ENCODE measurements at places on chromosomes 5 and 9.

DNA sequence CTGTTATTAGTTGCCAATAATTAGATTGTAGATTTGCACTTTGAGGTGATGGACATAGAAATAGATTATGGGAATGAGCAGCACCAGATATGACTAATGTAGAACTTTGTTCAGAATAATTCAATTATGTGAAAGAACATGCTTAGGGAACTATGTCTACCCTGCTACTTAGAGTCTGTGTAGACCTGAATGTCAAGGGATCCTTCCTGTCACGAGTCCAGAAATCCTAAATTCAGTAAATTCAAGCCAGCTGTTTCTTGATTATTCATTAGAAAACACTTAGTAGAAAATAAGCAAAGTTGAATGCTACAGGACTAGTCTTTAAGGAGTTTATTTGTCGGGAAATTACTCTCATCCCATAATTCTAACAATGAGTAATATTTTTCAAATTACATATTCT lies 887.3 kb upstream of the SEMA6A start:
- DNase-seq, result no peak

DNA sequence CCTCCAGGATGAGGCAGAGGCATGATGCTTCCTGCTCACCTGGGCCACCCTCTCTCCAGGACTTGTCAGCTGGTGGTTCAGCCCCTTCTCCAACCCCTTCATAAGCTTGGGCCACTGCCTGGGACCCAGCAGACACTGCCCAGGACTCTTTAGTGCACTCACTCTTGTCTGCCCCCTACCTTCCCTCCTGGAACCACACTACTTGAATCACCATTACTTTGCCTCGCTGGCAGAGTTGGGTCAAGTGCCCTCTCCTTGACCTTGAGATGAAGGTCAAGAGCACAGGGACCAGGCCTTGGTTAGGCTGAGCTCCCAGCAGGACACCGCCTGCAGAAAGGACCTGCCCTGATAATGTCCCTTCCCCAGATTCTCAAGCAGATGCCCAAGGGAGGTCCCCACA lies 8.5 kb upstream of the ENDOG start:
- no peak for DNase-seq

GRCh38 chr9:23551311-23551721 lies 274.7 kb downstream of the ELAVL2 start:
- no peak for DNase-seq

- no peak for DNase-seq
Observed at GRCh38 chr5:81631124-81631523, 119.8 kb downstream of the SSBP2 start.

DNA sequence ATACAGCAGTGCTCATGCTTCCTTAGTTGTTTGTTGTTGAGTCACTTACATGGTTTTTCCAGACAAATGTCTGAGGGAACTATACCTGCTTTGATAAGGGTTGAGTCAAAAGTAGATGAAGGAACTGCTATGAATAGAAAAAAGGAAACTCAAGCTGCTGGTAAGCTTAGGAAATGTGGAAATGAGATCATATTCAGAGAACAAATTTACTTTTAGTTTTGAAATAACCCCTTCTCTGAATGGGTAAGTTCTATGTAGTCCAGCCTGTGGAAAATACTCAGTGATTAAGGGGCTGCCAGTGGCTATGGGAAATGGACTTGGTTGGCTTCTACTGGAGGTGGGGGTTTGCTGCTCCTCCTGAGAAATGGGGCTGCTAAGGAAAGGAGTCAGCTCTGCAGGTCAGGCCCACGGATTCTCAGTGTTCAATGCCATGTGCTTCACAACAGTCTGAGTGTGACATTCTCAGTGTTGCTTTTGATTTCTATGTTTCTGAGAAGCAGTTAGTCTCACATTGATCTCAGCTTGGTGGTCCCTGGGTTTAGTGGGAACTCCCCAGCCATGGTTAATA lies 47.7 kb upstream of the GLRX start:
- DNase-seq, result peak; percentile 55

DNA sequence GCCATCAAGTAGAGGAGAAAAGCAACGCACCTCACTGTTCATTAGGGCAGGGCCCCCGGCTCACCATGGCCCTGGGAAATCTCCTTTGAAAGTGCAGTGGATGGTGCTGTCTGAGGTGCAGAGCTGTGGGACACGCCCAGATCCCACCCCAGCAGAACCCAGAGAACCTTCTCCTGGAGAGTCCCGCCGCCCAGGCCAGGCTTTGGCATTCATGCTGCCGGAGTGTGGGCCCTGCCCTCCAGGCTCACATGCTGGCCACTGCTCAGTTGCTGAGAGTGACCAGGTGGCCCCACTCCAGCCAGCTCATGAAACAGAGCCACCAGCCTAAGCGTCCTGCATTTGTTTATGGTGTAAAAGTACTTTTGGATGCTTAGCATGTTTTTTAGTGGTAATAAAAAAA lies 23.8 kb upstream of the LRRC14B start:
- no peak for DNase-seq

GRCh38 chr5:159903131-159903530 lies 13.2 kb upstream of the ADRA1B start:
- DNase-seq, result no peak

DNA sequence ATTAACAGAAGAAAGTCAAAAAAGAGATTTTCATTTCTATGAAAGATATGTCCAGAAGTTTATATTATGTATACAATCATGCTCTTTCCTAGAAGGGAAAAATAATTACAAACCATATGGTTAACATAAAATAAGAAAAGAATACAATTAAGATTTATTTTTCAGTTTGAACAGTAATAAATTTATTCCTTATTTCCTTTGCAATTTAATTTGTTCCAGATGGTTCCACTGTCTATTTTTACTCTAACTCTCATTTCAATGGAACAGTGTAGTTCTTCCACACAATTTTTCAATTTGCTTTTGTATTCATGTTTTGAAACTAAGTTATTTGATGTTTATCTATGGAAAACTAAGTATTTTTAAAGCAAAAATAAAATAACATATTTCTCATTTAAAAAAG lies 1026.3 kb downstream of the TAF11L14 start:
- no peak for DNase-seq

- DNase-seq, result no peak
Observed at GRCh38 chr5:95881833-95882232, 59.3 kb upstream of the GLRX start.

DNA sequence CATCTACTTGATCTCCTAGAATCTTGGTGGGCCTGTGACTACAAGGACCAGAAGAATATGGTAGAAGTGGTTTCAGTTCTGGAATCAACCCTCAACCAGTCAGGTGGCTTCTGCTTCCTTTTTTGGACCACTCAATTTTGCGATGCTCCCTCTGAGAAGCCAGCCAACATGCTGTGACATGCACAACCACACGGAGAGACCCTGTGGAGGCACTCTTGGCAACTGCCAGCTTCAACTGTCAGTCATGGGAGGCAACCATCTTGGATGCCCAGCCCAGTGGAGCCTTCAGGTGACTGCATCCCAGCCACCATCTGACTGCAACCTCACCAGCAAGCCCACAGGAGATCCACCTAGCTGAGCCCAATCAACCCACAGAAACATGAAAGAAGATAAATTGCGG lies 137.3 kb downstream of the FAM114A2 start:
- DNase-seq, result no peak

DNA sequence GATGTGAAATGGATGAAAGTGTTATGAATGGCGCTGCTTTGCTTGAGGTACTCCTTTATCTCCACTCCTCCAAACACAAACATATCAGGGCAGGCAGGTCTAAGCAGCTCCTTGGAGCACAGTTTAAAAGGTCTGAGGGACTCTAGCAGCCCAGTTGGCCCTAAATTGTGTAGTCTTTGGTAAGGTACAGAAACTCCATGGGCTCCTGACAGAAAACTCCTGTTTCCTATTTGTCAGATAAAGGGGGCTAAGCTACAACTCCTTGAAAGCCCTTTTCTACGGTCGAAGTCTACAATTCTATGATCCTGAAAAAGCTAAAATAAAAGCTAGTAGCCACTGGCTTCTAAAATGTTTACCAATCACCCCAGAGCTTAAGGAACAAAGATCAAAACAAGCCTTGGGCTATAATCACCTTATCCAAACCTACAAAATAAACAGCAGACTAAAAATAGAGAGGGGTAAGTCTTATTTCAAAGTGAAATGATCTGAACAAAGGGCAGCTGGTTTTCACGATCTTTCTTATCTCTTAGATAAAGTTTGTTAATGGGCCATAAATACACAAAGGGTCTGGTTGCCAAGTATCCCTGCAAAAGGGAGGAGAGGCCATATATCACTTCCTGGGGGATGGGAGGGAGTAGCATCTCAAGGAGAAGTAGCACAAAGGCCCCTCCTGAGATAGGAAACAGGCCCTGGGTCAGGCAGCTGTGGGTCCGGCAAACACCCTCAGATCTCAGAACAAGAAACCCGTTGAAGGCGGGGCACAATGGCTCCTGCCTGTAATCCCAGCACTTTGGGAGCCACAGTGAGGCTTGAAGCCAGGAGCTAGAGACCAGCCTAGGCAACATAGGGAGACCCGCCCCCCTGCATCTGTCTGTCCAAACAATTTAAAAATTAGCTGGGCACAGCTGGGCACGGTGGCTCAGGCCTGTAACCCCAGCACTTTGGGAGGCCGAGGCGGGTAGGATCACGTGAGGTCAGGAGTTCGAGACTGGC lies 28.3 kb upstream of the DENND4C start:
- DNase-seq, result no peak

- DNase-seq, result peak; percentile 20
Observed at GRCh38 chr5:2038321-2039179, 155.8 kb upstream of the IRX4 start.

- DNase-seq, result peak; percentile 93
Observed at GRCh38 chr5:78907255-78907891, 77.7 kb downstream of the ARSB start.

DNA sequence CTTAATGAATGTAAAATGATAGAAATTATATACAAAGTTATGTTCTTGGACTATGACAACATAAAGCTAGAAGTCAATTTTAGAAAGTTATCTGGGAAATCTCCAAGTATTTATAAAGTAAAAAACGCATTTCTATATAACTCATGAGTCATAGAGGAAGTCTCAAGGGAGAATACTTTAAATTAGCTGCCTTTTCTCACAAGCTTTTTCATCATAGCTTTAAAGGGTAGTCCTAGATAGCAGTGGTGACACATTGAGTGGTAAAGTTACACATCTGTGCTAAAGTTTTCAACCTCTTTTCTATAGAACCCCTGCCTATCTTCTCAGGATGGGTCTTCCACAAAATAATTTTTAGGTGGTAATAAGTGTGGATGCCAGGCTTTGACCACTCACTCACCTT lies 598.3 kb upstream of the FAM174A start:
- no peak for DNase-seq

All from fibroblast of mammary gland (primary cell).